ENCODE measurements at places on chromosomes 4 and X. TPM values are rescaled to one million over a fixed set of nuclear protein-coding genes. Genes with fewer than 3 reads are reported as not detected.

NDST4 gene
- not detected for total RNA-seq

USP17L13 gene
- not detected for total RNA-seq

FAM149A gene
- total RNA-seq: not detected

NAP1L3 gene
- total RNA-seq: 1.4 TPM

SORBS2 gene
- 13.5 TPM for total RNA-seq

C4orf50 gene
- 1.8 TPM for total RNA-seq

PPP2R2C gene
- total RNA-seq: not detected

ZNF711 gene
- total RNA-seq: 1.7 TPM

MID2 gene
- total RNA-seq: 6.0 TPM

TEX11 gene
- not detected for total RNA-seq

BANK1 gene
- 3.0 TPM for total RNA-seq

MCUB gene
- total RNA-seq: 35.8 TPM

PDZD4 gene
- total RNA-seq: 101 TPM

CRMP1 gene
- total RNA-seq: not detected

USP26 gene
- not detected for total RNA-seq

SMAD1 gene
- total RNA-seq: 9.9 TPM

SLC25A6 gene
- total RNA-seq: 157 TPM

TDO2 gene
- not detected for total RNA-seq

CSAG3 gene
- total RNA-seq: not detected

GPC4 gene
- not detected for total RNA-seq

CFI gene
- not detected for total RNA-seq

FAM9C gene
- total RNA-seq: not detected

TLL1 gene
- total RNA-seq: not detected

P2RY4 gene
- total RNA-seq: 0.61 TPM

CENPVL2 gene
- total RNA-seq: not detected

GPRIN3 gene
- 48.3 TPM for total RNA-seq

MAGEA8 gene
- total RNA-seq: not detected

CYSLTR1 gene
- 12.4 TPM for total RNA-seq

GC gene
- not detected for total RNA-seq

SOX3 gene
- total RNA-seq: not detected

PPID gene
- total RNA-seq: 30.7 TPM

PF4V1 gene
- not detected for total RNA-seq

KIT gene
- 6.6 TPM for total RNA-seq

CT45A2 gene
- not detected for total RNA-seq

SLC9A7 gene
- 0.75 TPM for total RNA-seq

RAB41 gene
- total RNA-seq: not detected

MAGEB2 gene
- not detected for total RNA-seq

ADH1B gene
- not detected for total RNA-seq

GABRG1 gene
- not detected for total RNA-seq

NAA11 gene
- not detected for total RNA-seq
